ENCODE measurements at places on chromosomes 13 and 19. TPM values are rescaled to one million over a fixed set of nuclear protein-coding genes. Genes with fewer than 3 reads are reported as not detected.

SIGLEC5 gene
- total RNA-seq, result 1.1 TPM

DNA sequence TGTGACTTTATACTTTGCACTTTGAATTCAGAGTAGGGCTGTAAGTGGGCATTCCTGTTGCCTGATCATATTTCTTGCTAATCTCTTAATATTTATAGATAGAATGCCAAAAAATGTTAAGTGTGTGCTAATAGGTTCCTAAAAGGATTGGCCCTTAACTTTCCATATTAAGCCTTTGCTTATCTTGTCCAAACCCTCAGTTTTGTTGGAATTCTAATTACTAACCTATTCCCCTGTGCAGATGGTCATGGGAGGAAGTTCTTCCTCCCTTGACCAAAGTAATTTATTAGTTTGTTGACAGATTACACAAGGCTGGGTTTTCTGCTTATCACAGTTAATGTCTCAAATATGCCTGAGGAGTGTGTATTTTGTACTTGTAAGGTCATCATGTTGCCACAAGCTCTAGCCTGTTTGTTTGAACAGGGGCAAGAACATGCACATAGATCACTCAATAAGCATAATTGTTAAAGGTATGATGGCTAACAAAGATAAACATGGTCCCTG, 541.1 kb upstream of the SPRY2 start:
- DNase-seq, result no peak

DNA sequence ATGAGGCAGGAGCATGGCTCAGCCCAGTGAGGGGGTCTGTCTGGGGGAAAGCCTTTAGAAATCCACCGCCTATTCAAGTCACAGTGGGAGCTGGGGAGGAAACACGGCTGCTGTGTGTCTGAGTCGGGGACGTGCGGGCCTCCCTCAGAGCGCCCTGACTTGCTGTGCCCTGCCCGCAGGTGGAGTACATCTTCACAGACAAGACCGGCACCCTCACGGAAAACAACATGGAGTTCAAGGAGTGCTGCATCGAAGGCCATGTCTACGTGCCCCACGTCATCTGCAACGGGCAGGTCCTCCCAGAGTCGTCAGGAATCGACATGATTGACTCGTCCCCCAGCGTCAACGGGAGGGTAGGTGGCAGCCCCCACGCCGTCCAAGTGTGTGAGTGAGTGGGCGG, 137.8 kb upstream of the MCF2L start:
- no peak for DNase-seq

DNA sequence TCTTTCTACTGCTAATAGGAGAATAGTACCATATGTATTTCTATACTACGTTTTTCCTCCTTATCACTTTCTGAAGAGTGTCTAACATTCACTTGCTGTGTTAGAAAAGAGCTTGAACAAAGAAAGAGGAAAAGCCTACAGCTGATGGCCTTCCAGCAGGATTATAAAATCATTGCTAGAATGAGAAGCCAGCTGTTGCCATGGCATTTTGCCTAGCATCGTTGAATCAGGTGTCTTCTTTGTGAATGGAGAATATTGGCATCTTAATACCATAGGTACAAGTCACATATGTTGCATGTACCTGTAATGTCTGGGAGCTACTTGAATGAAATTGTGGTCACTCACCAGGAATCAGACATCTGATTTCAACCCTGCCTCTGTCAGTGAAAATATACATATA, 1174.9 kb downstream of the PCDH17 start:
- DNase-seq, result no peak

- DNase-seq, result no peak
Measured at GRCh38 chr19:15453906-15454860, 4.4 kb upstream of the WIZ start.

- DNase-seq, result no peak
Measured at GRCh38 chr13:26019251-26019650, 32.6 kb downstream of the SHISA2 start.

GRCh38 chr19:52665529-52665928, 27.4 kb upstream of the ZNF83 start:
- DNase-seq, result no peak

DNA sequence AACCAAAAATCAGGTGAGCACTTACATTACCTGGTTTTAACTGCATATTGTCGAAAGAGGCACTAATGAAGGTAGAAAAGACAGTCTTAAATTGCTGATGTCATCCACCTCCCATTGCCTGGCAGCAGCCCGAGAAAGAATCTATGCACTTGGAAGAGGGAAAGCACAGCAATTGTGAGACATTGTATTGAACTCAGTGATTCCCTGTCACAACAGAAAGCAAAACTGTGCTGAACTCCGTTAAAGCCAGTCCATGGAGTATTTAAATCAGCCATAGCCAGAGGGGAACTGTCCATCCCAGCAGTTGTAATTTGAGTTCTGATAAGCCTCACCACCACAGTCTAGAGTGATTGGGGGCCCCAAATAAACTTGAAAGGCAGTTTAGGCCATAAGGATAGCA, 466.6 kb upstream of the PCDH9 start:
- no peak for DNase-seq
